ENCODE measurements at places on chromosomes 2 and 18. TPM values are rescaled to one million over a fixed set of nuclear protein-coding genes. Genes with fewer than 3 reads are reported as not detected.

DNA sequence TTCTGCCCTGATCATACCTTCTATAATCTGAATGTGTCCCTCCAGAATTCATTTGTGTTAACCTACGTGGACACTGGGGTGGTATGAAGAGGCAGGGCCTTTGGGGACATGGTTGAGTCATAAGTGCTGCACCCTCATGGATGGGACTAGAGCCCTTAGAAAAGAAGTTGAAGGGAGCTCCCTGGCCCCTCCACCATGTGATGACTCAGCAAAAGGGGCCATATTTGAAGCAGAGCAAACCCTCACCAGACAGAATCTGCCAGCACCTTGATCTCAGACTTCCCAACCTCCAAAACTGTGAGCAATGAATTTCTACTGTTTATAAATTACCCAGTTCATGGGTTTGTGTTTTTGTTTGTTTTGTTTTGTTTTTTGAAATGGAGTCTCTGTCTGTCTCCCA, 33.4 kb upstream of the CD207 start:
- no peak for DNase-seq

- no peak for DNase-seq
Observed at GRCh38 chr2:55856936-55857335, 66.6 kb downstream of the EFEMP1 start.

- DNase-seq, result no peak
Observed at GRCh38 chr2:220310451-220310861, 683.0 kb downstream of the SLC4A3 start.

DNA sequence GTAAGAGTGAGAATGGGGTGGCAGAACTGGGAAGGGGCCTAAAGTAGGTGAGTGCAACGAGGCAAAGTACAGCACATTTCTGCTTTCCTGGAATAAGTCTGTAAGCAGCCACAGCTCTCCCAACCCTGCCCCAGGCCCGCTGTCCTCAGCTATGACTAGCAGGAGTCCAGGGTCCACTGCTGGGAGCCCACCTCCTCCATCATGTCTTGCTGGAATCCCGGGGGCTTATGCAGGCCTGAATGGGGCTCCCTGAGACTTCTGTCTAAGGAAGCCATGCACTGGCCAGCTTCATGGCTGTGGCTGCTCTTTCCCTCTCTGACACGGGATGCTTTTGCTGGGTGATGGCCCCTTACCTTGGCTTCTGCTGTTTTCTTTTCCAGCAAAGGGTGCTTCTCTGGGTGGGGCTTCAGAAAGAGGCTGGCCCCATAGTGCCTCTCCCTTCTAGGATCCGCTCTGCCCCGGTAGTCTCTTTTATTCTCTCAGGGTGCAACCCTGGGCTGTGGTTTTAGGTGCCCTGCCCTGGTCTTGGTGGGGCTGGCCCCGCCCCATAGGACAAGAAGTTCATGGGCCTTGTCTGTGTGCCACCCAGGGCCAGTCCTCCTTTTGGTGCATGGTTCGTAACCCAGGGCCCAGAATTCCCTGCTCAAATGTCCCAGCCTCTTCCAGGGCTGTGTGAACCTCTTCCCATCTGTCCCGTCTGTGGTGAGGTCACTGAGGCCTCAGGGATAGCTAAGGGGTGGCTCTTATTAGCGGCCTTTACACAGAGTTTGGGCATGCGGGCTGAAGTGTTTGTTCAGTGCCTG, 33.8 kb upstream of the POLE4 start:
- no peak for DNase-seq

DNA sequence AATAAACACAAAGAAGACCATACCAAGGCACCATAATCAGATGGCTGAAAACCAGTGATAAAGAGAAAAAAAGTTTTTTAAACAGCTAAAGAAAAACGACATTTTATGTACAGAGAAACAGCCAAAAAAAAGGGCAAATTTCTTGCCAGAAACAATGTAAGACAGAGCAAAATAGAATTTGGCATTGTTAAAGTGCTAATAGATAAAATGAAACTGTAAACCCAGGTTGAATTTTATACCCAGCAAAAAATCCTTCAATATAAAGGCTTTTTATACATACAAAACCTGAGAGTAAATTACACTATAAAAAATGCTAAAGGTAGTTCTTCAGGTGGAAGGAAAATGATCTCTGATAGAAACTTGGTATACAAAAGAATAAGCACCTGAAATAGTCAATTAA, 45.7 kb downstream of the FAM117B start:
- DNase-seq, result no peak

DNA sequence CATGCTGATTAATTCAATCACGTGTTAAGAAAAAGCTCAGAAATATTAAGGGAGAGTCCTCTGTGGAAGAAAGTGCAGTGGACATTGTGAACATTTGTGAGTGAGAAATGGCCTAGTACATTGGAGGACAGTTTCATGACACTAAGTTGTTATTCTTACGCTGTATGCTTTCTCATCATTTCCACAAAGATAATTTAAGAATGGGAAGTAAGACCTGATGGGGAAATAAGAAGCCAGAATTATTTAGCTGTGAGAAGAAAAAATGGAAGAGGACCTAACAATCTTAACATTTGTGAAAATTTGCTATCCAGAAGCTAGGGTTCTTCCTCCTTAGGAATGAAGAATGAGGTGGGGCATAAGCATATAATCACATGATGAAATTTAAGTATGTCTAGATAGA, 15.2 kb upstream of the RAPH1 start:
- no peak for DNase-seq

DNA sequence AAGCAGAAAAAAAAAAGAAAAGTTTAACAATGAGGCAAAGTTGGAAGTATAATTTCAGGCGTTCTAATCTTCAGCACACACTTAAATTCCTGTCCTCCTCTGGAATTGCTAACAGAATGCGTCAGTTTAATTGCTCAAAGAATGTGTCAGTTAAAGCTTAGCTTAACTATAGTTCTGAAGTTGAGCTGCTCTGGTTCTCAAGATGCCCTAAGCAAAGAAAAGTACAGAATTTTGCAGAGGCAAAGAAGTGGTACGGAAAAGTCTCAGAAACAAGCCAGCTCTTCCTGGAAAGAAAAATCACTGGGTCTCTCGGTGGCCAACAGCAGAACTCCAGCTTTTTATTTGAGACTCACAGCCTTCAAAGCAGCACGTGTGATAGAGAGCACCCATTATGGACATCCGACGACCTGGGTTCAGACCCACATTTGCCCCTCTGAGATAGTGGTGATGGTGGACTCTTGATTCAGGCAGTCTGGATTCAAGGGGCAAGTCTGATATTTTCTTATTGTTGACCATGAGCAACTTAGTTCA, 22.2 kb upstream of the MYO3B start:
- DNase-seq, result no peak

The BABAM2 gene
- total RNA-seq, result 37.3 TPM
